ENCODE measurements at places on chromosomes 7 and 10.

DNA sequence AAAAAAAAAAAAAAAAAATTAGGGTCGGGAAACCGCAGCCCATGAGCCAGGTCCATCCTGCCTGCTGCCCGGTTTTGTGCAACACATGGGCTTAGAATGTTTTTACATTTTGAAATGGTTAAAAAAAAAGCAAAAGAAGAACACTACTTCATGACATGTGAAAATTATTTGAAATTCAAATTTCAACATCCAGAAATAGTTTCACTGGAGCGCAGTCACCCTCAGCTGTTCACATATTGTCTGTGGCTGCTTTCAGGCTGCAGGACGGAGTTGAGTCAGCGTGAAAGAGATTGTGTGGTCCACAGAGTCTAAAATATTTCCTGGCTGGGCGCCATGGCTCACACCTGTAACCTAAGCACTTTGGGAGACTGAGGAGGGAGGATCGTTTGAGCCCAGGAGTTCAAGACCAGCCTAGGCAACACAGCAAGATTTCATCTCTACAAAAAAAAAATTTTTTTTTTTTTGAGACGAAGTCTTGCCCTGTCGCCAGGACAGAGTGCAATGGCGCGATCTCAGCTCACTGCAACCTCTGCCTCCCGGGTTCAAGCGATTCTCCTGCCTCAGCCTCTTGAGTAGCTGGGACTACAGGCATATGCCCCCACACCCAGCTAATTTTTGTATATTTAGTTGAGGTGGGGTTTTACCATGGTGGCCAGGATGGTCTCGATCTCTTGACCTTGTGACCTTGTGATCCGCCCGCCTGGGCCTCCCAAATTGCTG, 63.9 kb upstream of the ECHDC3 start:
- DNase-seq, result no peak

- DNase-seq, result no peak
Measured at GRCh38 chr10:44922021-44922420, 10.9 kb downstream of the TMEM72 start.

DNA sequence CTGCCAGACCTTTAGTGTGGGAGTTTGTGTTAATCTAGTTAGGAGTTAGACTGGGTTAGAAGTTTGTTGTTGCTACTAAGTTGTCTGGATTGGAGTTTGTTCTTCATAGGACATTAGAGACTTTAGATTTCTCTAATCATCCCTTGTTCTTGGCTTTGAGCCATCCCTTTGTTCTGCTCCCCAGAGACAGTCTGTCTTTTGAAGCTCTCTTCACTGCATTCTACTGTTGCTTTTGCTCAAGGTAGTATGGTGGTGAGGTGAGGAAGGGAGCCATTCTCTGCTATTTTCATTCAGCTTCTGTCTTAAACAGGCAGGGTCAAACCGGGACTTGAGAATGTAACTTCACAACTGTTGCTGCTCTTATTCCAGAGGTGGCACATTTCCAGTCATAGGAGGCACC, 10.4 kb upstream of the TARP start:
- no peak for DNase-seq

- DNase-seq, result no peak
Measured at GRCh38 chr7:20257212-20257611, 40.0 kb upstream of the MACC1 start.

DNA sequence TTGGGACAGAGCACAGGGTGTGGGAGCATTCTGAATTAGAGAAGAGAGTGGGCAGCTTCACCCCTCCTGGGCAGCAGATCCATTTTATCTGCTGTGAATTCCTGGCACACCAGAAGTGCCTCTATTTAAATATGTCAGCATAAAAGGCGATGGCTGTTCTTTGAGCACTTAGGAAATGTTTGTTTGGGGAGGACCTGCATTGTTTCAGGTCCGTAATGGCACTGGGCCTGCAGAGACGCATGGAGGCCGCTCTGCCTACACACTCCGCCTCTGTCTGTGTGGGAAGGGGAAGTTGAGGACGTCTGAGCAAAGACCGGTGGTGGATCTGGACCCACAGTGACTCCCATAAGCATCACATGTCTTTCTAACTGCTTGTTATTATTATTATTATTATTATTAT, 253.2 kb downstream of the CAMK1D start:
- DNase-seq, result no peak
